ENCODE measurements at places on chromosomes 4 and X.

GRCh38 chr4:100486496-100486895, 31.3 kb downstream of the EMCN start:
- DNase-seq, result no peak

DNA sequence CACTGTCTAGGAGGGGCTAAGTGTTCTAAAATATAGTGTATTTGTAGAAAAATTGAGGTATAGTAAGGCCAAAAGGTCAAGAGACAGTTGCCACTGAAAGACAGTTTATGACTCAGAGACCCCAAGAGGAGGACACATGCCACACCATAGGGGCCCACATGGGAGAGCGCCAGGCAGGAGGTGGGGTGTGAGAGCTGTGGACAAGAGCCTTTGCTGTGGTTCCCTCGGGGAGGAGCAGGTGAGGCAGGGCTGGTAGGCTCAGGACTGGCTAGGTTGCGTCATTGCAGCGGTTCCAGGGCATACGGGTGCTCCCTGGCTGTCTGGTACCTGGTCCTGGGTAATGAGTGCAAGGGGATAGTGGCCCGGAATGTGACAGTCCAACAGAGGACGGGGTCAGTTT, 37.6 kb downstream of the CCNQ start:
- DNase-seq, result no peak

- no peak for DNase-seq
Measured at GRCh38 chr4:176320976-176321361, 1.2 kb downstream of the SPCS3 start.

GRCh38 chr4:44806071-44806470, 79.7 kb upstream of the GNPDA2 start:
- peak; percentile 4 for DNase-seq

DNA sequence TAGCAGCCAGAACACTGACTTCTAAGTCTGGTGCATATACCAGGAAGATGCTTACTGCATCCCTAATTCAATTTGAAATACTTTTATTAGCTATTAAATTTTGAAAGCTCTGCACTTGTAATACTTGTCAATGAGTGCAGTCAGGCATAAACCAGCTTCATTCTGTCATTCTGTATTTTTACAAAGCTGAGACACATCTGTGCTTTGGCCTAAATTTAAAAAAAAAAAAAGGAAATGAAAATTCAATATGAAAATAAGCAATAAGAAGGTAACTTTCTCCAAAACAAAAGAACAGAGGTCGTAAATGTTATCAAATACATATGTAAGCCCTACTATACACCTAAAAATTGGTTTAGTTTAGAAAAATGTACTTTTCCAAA, 7.0 kb downstream of the SMIM14 start:
- no peak for DNase-seq

GRCh38 chr4:109434007-109434971, 674 bp downstream of the SEC24B start:
- DNase-seq, result no peak

DNA sequence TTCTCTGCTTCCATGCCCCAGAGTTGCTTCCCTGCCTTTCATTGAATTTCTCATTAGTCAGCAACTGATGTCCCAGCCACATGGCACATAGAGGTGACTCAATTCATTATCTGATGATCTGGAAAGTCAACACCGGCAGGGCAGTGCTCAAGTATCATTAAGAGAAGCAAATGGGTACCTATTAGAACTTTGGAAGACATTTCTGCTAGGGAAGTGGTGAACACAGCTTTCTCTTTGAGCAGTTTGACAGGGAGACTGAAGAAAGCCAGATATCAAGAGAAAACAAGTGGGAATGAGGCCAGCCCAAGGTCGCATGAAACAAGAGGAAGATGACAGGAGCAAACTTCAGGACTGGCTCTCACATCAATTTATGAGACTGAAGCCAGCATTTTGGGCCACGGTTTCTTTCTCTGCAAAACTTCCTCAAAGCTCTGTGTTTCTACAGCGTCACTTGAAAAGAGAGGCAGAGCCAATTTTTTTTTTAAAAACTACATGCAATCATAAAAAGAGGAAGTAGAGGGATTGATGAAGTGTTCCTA, 108.3 kb upstream of the RPS6KA3 start:
- DNase-seq, result no peak

- DNase-seq, result no peak
Measured at GRCh38 chrX:17822351-17822750, 38.7 kb downstream of the RAI2 start.

DNA sequence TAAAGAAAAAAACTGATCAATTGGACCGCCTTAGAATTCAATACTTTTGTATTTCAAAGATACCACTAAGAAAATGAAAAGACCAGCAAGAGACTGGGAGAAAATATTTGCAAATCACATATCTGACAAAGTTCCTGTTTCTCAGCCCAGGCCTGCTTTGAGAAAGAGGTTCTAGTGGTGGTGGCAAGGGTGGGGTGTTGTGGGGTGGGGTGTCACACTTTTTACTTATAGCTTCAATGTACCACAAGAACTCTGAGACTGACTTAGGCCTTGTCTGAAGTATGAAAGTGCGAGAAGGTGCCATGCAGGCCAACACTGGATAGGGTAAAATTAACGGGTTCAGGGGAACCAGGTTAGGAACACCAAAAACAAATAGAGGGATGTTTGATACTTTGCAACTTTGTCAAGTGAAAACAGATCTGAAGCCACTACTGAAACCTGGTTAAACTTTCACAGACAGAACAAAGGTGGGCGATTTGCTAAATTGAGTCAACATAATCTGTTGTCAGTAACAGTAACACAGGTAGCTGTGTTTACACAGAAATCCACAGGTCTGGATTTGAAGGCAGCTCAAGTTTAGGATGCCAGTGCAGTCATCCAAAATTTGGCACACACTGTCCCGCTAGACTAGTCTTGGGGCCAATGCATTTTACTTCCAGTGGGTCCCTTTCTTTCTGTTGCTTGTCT, 88.8 kb downstream of the DGKK start:
- no peak for DNase-seq

DNA sequence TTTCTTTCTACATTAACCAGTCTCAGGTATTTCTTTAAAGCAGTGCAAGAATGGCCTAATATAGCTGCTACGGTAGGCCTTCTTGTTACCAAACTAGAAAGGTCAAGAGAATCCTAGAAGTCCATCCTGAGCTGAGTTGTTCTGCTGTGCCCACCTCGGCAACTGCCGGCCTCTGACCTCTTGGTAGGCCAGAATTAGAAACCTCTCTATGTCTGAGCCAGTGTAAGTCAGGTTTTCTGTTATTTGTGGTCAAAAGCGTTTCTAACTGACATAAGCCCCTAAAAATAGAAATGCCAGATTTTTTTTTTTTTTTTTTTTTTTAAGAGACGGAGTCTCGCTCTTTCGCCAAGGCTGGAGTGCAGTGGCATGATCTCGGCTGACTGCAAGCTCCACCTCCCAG, 43.1 kb downstream of the SOWAHB start:
- no peak for DNase-seq

Data from NCI-H1417 treated with DMSO at 0.1 percent for 48 hours (cell line).